ENCODE measurements at places on chromosomes 12 and 14.

DNA sequence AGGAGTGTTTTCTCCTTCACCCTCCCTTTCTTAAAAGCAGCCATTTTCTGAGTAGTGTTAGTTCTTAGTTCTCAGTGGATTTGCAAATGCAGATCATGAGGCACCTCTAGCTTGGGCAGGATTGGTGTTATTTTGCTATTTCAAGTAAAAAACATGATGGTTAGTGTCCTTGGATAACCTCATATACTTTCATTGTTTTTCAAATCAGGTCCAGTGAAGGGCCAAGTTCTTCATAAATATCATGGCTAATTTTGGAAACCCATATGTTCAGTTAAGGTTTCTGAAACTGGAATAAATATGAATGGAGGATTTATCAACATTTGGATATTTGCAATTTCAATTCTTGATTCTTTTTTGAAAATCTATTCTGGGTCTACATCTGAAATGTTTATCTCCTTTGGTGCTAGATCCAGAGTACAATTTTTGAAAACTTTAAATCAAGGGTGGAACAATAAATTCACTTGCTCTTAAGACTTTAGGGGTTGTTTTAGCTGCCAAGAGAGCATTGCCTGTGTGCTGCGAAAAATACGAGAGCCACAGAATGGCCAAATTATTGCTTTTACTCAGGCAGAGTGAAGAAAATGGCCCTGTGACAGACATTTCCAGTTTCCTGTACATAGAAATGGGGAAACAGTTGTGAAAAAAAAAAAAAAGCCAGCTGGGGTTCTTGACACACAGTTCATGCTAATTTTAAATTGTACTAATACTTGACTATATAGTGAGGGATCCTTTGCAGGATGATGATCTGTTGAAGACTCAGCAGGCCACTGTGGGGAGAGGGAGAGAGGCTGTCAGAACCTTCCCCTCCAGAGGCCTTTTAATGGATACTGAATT lies 104.6 kb downstream of the BICD1 start:
- no peak for DNase-seq

DNA sequence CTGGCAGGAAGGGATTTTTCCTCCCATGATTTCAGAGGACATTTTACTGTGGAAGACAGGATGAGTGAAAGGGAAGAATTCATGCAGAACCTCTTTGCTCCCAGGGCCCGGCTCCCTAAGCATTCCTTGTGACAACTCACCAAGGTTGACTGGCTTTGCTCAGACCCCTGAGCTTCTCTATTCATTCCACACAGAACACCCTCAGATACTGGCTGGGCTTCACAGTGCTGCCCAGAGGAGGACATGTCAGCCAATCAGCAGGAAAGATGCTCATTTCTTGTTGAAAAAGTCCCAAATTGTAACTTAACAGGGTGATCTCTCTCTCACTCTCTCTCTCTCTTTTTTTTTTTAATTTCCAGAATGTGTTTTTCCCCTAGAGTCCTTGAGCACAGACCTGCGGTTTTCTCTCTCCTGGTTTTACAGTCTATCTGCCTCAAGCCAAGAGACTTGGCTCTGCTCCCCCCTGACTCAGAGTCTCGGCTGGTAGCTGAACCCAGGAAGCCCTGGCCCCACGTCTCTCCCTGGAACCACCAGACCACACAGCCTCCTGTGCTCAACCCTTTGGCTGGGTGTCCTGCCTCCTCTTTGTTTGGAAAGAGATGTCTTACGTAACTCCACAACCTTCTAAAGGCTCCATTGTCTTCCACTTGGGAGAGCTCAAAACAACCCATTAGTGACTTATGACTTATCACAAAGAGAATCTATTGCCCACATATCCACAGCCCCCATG lies 43.9 kb downstream of the SSPN start:
- no peak for DNase-seq

DNA sequence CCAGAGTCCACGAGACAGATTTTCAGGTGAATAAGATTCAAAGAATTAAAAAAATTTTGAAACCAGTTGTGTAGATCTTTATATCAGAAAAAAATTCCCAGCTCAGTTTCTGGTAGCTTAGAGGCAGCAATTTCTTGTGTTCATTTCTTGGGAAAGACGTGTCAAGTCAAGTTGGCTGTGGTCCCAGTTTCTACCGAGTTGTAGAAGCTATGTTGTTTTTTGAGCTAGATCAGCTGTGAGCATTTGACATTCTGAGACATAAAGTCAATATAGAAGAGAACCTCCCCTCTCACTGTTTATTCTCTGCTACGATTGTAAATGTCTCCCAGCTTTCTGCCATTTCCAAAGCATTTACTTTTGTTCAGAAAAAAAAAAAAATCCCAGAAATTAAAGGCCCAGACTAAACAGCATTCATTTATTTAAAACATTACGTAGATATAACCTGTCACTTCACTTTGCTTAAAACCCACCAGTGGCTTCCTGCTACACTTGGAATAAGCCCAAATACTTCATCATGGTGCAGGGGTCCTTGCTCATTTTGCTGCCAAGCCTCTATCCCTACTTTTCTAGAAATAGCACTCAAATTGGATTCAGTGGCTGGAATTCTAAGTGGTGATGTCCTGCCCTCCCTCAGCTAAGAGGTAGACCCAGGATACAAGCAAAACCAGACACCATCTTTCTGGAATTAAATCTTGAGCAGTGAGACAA lies 20.6 kb upstream of the PYGL start:
- no peak for DNase-seq

- DNase-seq: no peak
These were observed 105.9 kb downstream of the ETV6 start for GRCh38 chr12:11755302-11755930.

GRCh38 chr14:65783576-65783975 lies 371.0 kb downstream of the FUT8 start:
- DNase-seq: no peak

- DNase-seq: no peak
These were observed 1.1 kb downstream of the PPP4R4 start for GRCh38 chr14:94175011-94175745.

DNA sequence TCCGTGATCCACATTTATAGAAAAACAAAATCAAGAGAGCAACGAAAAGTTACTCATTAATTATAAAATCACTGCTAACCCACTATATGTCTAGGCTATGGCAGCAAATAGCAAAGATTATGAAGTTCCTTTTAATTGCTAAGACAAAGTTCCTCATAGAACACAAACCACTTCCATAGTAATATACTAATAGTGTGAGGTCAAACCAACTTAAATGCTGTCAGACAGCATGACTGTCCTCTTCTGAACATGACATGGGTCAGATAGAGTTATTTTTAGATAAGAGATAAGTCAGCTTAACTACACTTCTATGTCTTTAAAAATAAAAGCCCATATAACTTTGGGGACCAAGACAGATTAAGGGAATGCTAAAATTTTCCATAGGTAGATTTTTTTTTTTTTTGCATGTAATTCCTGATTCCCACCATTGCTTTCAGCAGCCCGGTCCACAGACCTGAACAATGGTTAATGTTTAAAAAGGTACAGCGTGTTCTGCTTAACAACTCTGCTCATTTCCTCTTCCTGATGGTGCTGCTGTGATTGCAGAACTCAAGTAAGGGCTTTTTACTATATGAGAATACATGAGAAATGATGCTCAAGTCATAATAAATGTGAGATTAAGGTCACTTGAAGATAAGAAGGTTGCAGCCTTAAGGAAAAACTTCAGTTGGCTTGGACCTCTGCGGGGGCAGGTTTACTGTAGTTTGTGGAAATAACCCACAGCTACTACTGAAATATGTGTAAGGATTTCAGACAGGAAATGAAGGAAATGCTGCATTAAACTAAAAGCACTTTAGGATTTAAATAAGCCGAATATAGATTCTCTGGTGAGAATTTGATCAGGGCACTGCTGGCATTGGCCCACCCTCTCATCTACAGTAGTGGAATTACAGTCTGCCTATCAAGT lies 37.7 kb upstream of the DUSP6 start:
- DNase-seq: no peak

DNA sequence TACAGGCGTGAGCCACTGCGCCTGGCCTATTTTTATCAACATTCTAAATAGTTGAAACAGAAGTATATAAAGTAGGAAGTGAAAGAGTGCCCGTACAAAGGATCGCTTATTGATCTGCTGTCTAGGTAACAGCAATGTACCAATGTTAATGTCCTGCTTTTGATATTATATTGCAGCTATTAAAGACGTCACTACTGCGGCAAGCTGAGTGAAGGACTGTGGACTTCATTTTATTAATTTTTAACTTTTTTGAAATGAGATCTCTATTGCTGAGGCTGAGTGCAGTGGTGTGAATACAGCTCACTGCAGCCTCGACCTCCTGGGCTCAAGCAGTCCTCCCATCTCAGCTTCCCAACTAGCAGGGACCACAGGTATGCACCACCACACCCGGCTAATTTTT lies 10.8 kb downstream of the PTGR2 start:
- DNase-seq: no peak

- DNase-seq: no peak
These were observed 7.4 kb downstream of the SALL2 start for GRCh38 chr14:21518725-21519124.

- DNase-seq: no peak
These were observed 12.4 kb downstream of the CBLN3 start for GRCh38 chr14:24416932-24417619.

DNA sequence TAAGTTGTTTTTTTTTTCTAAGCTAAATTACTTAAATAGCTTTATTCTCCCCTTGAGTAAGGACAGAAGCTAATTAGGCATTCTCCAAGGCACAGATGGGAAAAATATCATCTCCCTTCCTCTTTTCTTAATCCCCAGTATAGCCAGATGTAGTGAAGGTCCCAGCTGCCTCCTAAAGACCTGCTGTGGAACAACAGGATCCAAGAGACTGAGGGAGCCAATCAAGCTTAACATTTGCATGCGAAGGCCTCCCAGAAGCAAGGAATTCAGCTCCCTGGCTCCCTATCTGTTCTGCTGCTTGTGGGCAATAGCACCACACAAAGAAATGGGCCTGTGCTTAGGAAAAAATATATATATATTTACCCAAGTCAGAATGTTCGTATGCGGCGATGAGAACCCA lies 255.2 kb downstream of the SYT1 start:
- no peak for DNase-seq

GRCh38 chr12:47361389-47362021 lies 281.7 kb upstream of the AMIGO2 start:
- peak; percentile 43 for DNase-seq

GRCh38 chr12:20549108-20549719 lies 145.9 kb upstream of the SLCO1C1 start:
- DNase-seq: no peak

DNA sequence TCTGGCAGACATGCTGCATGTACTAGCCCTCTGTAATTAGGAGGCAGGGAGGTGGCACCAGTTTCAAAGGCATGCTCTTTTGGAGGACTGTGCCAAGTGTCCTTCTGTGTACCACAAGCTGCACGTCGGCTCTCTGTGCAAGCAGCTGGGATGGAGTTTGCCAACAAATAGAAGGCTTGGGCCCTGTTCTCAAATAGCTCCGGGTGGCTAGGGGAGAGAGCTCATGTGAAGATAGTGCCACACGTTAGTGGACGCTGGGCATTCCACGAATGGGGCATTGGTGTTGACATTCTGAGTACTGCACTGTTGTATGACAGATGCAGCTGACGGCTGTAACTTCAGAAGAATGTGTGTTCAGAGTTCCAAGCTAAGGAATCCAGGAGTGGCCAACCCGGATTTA lies 4.4 kb downstream of the AACS start:
- DNase-seq: no peak

- no peak for DNase-seq
These were observed 5.1 kb downstream of the PKP2 start for GRCh38 chr12:32891526-32891925.

All from CD4-positive, alpha-beta T cell treated with Interleukin-15 for 4 hours (primary cell).